ENCODE measurements at places on chromosomes 16 and 17.

GRCh38 chr17:38333635-38334295 is 10.0 kb downstream of the GPR179 start:
- peak; percentile 36 for DNase-seq
- no peaks in the 10 kb centered on the region for H3K4me1 ChIP-seq
- H3K36me3 ChIP-seq = no peaks in the 10 kb centered on the region
- no peaks in the 10 kb centered on the region for H3K27me3 ChIP-seq
- no peak overlapping the region for H3K4me3 ChIP-seq
- H3K27ac ChIP-seq = no peak overlapping the region

- peaks cover 46% of the 10 kb centered on the region for H3K36me3 ChIP-seq
- H3K4me1 ChIP-seq = no peaks in the 10 kb centered on the region
- no peak overlapping the region for H3K27ac ChIP-seq
- H3K27me3 ChIP-seq = no peaks in the 10 kb centered on the region
- no peak for DNase-seq
Observed at GRCh38 chr17:77216486-77216885, 75.7 kb downstream of the SEC14L1 start.

DNA sequence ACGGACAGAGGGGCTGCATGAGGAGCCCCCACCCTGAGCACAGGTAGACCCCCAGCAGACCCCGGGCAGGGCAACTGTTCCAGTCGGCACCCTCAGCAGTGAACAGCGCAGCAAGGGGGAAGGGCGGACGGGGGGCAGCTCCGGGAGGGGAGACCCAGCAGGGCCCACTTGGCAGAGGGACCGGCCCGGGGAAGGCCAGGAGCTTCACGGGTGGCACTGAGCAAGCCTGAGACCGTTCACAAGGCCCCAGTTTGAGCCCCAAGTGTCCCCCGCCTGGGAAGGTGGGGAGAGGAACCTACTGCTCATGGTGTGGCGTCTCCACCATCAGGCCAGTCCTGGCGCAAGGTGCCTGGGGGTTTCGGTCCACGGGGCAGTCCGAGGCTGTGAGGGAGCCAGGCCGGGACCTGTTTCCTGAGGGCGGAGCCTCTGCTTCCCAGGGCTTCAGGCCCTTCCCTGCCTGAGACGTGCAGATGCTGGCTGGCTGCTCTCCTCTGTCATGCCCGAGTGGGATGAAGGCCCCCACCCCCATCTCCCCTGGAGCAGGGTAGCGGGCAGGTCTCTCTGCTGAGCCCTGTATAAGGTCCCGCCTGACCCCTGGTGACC is 54.4 kb upstream of the GNG13 start:
- no peak overlapping the region for H3K4me3 ChIP-seq
- no peak overlapping the region for H3K27ac ChIP-seq
- H3K4me1 ChIP-seq = no peaks in the 10 kb centered on the region
- DNase-seq = no peak
- H3K36me3 ChIP-seq = no peaks in the 10 kb centered on the region
- no peaks in the 10 kb centered on the region for H3K27me3 ChIP-seq

- no peak for DNase-seq
- no peak overlapping the region for H3K27ac ChIP-seq
- no peak overlapping the region for H3K4me3 ChIP-seq
- H3K27me3 ChIP-seq = no peaks in the 10 kb centered on the region
- H3K36me3 ChIP-seq = no peaks in the 10 kb centered on the region
Observed at GRCh38 chr16:15873301-15873700, 15.1 kb downstream of the CEP20 start.

DNA sequence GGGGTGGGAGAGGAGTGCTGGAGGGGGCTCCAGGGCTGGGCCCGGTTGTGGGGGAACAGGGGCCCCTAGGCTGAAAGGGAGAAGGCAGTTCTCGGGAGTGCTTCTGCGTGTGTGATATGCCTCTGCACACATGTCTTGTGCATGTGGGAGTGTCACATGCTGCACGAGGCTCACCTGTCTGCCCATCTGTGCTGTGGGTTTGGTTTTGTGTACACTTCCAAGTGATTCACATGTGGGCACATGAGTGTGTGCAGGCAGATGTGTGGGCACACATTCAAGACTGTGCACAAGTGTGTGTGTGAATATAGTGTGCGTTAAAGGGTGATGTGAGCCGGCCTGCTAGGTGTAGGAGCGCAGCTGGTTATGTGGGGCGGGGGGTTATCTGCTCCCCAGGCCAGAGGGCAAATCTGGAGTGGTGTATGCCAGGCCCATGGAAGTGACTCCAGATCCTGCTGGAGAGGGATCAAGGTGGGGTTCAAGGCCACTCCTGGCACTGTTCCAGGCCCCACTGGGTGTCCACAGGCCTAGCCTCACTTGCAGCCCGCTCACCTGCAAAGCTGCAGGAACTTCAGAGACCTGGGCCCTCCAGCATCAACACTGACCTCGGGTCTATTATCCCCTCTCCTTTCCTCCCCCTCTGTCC is 3.8 kb upstream of the BAHCC1 start:
- peaks cover 30% of the 10 kb centered on the region for H3K4me1 ChIP-seq
- peak; percentile 88 for DNase-seq
- no peaks in the 10 kb centered on the region for H3K36me3 ChIP-seq
- H3K27me3 ChIP-seq = no peaks in the 10 kb centered on the region
- H3K27ac ChIP-seq = peak overlapping the region; percentile 86

DNA sequence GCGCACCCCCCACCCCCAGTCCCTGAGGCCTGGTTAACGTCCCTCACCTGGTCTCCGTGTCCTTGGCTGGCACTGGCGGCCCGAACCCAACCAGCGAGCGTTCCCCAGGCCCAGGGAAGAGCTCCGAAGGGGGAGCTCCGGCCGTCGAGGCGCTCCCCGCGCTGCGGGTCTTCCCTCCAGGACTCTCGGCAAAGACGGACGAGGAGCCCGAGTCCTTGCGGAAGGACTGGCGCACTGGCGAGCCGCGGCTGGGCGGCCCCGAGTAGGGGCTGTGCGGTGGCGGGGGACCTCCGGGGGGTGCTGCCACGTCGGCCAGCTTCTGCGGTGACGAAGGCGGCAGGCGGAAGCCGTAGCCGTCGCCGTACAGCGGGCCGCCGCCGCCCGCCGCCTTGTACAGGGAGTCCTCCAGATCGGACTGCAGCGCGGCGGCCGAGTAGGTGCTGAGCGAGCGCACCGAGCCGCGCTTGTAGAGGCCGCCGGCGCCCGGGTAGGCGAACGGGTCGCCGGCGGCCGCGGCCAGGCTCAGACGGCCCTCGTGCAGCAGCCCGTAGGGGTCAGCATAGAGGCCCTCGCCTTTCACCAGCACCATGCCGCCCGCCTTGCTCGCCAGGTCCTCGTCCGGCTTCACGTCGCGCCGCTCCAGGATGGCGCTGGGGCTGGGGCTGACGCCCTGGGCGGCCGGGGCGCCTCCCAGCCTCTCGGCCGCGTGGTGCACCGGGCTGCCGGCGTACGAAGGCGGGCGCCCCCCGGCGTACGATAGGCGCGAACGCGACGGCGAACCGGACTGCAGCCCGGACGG is 44.1 kb downstream of the SRCIN1 start:
- no peaks in the 10 kb centered on the region for H3K36me3 ChIP-seq
- H3K27me3 ChIP-seq = peaks cover 7% of the 10 kb centered on the region
- no peak for DNase-seq
- H3K27ac ChIP-seq = no peak overlapping the region
- H3K4me1 ChIP-seq = peaks cover 11% of the 10 kb centered on the region
- H3K4me3 ChIP-seq = no peak overlapping the region

- H3K4me3 ChIP-seq = no peak overlapping the region
- no peaks in the 10 kb centered on the region for H3K36me3 ChIP-seq
- no peaks in the 10 kb centered on the region for H3K27me3 ChIP-seq
- no peaks in the 10 kb centered on the region for H3K4me1 ChIP-seq
- no peak overlapping the region for H3K27ac ChIP-seq
Observed at GRCh38 chr17:40218006-40218739, 931 bp upstream of the WIPF2 start.

- no peaks in the 10 kb centered on the region for H3K27me3 ChIP-seq
- DNase-seq = no peak
- no peak overlapping the region for H3K4me3 ChIP-seq
- H3K4me1 ChIP-seq = no peaks in the 10 kb centered on the region
Observed at GRCh38 chr17:75125984-75126383, 5.6 kb downstream of the NT5C start.

GRCh38 chr17:60142872-60143499 is 6.8 kb upstream of the CA4 start:
- H3K4me3 ChIP-seq = no peak overlapping the region
- H3K27ac ChIP-seq = no peak overlapping the region
- H3K27me3 ChIP-seq = peaks cover 10% of the 10 kb centered on the region

GRCh38 chr17:79555543-79555942 is 55.3 kb downstream of the RBFOX3 start:
- H3K27ac ChIP-seq = no peak overlapping the region
- no peaks in the 10 kb centered on the region for H3K36me3 ChIP-seq
- no peaks in the 10 kb centered on the region for H3K27me3 ChIP-seq
- H3K4me1 ChIP-seq = no peaks in the 10 kb centered on the region
- no peak overlapping the region for H3K4me3 ChIP-seq

DNA sequence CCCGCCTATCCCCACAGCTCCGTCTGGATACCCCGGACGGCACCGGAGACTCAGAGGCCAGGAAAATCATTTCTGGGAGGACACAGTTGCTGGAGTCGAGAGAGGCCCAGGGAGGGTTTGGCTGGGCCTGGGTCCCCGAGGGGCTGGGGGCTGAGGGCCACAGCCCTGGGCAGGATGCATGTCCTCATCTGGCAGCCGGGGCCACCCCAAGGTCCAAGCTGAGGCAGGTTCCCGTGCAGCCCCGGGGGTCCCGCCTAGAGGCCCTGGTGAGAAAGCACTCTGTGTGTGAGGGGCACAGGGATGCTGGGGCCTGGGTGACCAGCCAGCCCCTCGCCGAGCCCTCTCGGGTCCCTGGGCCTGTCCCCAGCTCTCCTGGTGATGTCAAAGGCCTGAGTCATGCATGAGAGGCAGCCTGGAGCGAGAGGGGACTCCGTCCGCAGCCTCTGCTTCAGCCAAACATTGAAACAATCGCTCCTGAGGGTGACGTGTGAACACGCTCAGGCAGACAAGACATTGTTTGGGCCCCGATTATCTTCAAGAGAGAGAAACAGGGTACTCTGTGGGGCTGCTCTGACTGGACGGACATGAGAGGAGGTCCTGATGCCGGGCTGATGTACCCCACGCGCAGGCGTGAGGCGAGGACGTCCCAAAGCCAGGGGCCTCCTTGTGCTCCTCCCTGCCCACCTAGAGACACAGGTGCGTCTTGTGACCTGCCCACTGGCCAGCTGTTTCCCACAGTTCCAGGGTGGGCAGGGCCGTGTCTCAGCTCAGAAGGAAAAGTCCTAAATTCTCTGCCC is 25.8 kb upstream of the C1QTNF8 start:
- no peaks in the 10 kb centered on the region for H3K4me1 ChIP-seq
- H3K4me3 ChIP-seq = no peak overlapping the region
- DNase-seq = no peak

GRCh38 chr17:49195751-49196150 is 14.6 kb downstream of the GNGT2 start:
- no peaks in the 10 kb centered on the region for H3K27me3 ChIP-seq
- DNase-seq = no peak
- peaks cover 4% of the 10 kb centered on the region for H3K4me1 ChIP-seq

- no peak overlapping the region for H3K27ac ChIP-seq
- H3K27me3 ChIP-seq = no peaks in the 10 kb centered on the region
- no peaks in the 10 kb centered on the region for H3K4me1 ChIP-seq
Observed at GRCh38 chr16:71569621-71570020, 7.3 kb downstream of the TAT start.

- H3K27me3 ChIP-seq = no peaks in the 10 kb centered on the region
- H3K36me3 ChIP-seq = no peaks in the 10 kb centered on the region
Observed at GRCh38 chr17:16887523-16888095, 84.3 kb downstream of the TNFRSF13B start.

- no peak overlapping the region for H3K27ac ChIP-seq
- no peaks in the 10 kb centered on the region for H3K36me3 ChIP-seq
- H3K4me1 ChIP-seq = no peaks in the 10 kb centered on the region
- no peaks in the 10 kb centered on the region for H3K27me3 ChIP-seq
- H3K4me3 ChIP-seq = no peak overlapping the region
Observed at GRCh38 chr16:86344586-86344871, 165.8 kb upstream of the FOXF1 start.

GRCh38 chr17:3719265-3719664 is 4.4 kb upstream of the HASPIN start:
- H3K27ac ChIP-seq = no peak overlapping the region
- no peaks in the 10 kb centered on the region for H3K36me3 ChIP-seq
- H3K4me1 ChIP-seq = peaks cover 3% of the 10 kb centered on the region
- no peaks in the 10 kb centered on the region for H3K27me3 ChIP-seq

DNA sequence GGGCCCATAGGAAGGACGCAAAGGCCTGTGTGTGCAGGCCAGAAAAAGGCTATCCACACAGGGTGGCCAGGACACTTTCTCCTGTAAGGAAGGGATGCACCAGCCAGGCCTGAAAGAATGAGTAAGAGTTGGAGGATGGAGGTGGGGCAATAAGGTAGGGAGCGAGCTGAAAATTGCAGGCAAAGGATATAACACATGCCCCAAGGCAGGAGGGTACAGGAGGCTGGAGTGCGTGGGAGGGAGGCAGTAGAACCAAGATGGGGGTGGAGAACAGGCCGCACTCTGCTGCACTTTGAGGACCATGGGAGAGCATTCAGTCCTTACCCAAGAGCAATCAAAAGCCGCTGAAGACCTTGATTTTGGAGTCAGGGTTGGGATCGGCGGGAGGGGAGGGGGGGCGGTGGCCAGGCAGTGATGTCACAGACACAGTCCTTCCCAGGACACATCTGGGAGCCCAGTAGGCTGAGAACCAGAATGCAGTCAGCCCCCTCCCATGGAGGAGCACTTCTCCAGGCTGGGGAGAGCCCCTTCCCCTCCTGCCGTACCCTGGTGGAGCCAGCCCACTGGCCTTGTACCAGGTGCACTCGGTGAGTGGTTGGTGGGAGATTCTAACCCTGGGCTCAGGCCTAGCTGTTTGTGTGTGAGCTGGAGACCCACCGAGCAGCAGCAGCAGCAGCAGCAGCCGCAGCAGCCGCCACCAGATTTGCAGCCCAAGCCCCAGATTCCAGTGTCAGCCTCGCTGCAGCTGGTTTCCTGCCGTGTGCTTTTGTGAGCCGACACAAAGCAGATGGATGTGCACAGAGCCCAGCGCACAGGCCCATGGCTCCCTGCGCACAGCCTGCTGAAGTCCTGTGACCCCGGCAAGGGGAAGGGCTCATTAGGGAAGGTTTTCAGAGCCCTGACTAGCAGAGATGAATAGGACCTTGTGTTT is 17.5 kb downstream of the ANKRD40 start:
- peak overlapping the region; percentile 22 for H3K27ac ChIP-seq
- peaks cover 92% of the 10 kb centered on the region for H3K4me1 ChIP-seq
- H3K27me3 ChIP-seq = no peaks in the 10 kb centered on the region

- no peaks in the 10 kb centered on the region for H3K4me1 ChIP-seq
- H3K36me3 ChIP-seq = no peaks in the 10 kb centered on the region
- no peak overlapping the region for H3K4me3 ChIP-seq
- H3K27me3 ChIP-seq = no peaks in the 10 kb centered on the region
- H3K27ac ChIP-seq = no peak overlapping the region
Observed at GRCh38 chr17:45997166-45997565, 1.9 kb upstream of the STH start.

DNA sequence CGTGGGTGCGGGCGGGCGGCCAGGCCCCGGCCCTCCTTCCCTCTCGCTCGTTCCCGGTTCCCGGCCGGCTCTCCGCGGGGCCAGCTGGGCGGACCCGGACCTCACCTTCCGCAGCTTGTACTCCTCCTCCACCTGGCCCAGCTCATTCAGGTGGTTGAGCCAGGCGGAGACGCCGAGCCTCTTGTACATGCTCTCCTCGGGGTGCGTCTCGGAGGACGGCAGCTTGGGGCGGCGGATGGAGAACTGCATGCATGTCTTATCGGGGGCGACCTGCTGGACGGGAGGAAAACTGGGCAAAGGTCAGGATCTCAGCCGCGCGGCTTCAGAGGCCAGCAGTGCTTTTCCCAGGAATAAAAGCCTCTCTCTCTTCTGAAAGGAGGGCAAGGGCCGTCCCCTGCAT is 85.4 kb downstream of the TBC1D16 start:
- peak overlapping the region; percentile 57 for H3K27ac ChIP-seq
- H3K27me3 ChIP-seq = no peaks in the 10 kb centered on the region
- peaks cover 33% of the 10 kb centered on the region for H3K4me1 ChIP-seq
- H3K36me3 ChIP-seq = no peaks in the 10 kb centered on the region

- no peak overlapping the region for H3K4me3 ChIP-seq
- H3K4me1 ChIP-seq = no peaks in the 10 kb centered on the region
- DNase-seq = peak; percentile 22
- H3K36me3 ChIP-seq = no peaks in the 10 kb centered on the region
Observed at GRCh38 chr16:10039220-10040096, 142.8 kb downstream of the GRIN2A start.

Data from pancreas (tissue), 10 donors.